ENCODE measurements at places on chromosomes 2 and 18.

DNA sequence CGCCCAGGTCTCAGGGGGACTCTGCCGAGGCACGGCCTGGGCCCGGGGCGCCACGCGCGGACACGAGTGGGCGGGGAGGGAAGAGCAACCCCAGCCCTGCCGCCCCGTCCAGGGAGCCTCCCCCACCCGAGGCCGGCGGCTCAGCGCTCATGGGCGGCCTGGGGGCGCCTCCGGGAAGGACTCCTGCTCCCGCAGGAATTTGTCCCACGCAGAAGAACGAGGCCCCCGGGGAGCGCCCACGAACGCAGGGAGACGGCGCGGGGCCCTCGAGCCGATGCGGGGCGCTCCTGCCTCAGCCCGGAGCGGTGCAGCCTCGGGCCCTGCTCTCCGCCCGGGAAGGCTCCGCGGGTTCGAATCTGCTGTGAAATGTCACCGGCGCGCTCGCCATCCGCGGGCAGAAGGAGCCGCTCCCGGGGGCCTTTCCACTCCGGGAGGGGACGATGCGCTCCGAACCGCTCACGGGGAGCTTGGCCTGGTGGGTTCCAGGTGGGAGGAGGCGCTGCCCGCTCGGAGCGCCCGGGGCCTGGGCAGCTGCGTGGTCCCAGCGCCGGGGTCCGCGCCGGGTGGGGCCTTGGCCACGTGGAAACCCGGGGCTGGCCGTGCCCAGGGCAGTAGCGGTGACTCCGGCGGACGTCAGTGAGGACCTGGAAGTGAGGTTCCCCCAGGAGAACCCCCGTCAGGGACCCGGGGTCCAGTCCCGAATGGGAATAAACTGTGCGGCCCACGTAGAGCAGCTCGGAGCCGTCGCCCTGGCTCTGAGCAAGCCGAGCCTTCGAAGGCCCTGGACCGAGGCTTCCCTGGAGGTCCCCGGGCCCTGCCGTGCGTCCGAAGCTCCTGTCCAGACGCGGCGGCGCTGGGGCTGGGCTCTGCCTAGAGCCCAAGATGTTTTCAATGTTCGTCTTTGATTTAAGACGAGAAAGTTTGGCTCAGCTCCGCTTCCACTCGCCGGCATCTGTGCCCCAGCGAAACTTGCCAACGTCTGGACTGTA lies 41.4 kb upstream of the CTDP1 start:
- DNase-seq, result no peak

DNA sequence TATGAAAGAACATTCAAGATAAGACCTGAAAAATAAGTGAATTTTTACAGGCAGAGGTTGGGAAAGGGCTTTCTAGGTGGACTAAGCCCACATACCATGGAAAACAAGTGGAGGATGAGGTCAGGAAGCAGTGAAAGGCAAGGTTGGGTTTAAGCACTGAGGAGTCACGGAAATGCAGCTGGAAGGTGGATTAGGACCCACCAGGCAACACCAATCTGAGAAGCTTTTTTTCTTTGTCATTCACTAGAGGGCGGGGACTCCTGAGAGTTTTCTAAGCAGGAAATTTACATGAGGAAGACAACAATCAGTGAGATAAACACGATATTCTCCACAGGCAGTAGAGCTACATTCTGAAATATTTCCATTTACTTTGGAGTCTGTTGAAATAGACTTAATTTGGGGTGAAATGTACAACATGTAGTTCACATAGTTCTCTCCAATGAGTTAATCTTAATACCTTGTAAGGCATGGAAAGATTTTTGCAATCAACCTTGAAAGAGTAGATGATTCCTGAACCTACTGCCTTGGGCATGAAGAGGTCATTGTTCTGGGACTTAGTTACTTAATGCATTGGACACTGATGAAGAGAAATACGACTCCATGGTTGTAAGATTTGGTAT lies 40.7 kb downstream of the VIT start:
- no peak for DNase-seq

GRCh38 chr2:234952270-234953115 lies 676 bp downstream of the SH3BP4 start:
- no peak for DNase-seq

- DNase-seq, result no peak
Measured at GRCh38 chr18:58095222-58095621, 51.2 kb downstream of the NEDD4L start.

DNA sequence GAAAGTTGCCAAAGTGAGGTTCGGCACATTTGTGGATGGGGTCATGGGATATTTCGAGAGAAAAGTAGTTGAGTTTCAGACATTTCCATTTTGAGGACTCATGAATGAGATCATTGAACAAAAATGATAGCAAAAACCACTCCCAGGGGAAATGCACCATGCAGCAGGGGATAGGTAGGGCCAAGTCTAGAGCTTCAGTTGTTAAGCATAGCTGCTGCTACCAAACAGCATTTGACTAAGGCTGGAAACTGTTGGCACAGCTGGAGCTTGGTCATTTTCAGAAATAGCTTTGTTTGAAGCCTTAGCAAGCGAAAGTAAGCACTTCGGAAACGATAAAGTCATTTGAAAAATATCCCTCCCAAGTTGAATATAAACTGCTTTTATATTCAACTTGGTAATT lies 431.8 kb downstream of the SOCS6 start:
- DNase-seq, result no peak

GRCh38 chr2:157291018-157291417 lies 33.5 kb downstream of the GALNT5 start:
- DNase-seq, result no peak

GRCh38 chr2:46157072-46157965 lies 139.9 kb upstream of the EPAS1 start:
- DNase-seq, result no peak

GRCh38 chr2:238370094-238370822 lies 49.9 kb downstream of the TRAF3IP1 start:
- DNase-seq, result no peak

- no peak for DNase-seq
Measured at GRCh38 chr2:165582863-165583506, 113.5 kb downstream of the CSRNP3 start.

- no peak for DNase-seq
Measured at GRCh38 chr2:99255491-99256318, at the start of gene LYG2. Gene LYG2, minus strand, starts transcription at chr2:99255666. Its CDS starts 1,406 bp downstream, at chr2:99254260.

DNA sequence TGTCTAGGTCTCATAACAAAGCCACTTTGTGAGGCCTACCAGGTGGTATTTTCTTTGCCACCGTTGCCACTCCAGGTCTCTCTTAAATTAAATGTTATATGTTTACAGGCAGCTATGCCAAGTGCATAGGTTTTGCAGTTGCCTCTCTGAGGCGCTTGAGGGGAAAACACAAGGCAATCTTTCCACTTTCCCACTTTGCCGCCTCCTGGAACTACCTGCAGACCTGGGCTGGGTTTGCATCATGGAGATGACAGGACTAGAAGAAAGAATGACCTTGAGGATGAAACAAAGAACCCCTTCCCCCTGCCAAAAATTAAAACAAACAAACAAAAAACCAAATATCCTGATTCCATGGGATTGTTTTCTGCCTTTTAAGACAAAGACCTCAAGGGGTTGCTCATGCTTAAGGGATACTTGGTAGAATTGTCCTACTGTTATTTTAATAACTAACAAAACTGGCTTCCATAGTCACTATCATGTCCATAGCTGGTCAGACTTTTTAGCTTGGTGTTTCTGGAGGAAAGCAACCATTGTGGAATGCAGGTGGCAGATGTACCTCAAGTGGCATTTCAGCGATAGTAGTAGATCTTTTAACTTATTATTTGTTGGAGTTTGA lies 159.9 kb downstream of the PRPF40A start:
- DNase-seq, result no peak

- peak; percentile 37 for DNase-seq
Measured at GRCh38 chr18:5630057-5630899, 86.5 kb upstream of the EPB41L3 start.

- no peak for DNase-seq
Measured at GRCh38 chr18:49734836-49735235, 78.5 kb downstream of the ACAA2 start.

DNA sequence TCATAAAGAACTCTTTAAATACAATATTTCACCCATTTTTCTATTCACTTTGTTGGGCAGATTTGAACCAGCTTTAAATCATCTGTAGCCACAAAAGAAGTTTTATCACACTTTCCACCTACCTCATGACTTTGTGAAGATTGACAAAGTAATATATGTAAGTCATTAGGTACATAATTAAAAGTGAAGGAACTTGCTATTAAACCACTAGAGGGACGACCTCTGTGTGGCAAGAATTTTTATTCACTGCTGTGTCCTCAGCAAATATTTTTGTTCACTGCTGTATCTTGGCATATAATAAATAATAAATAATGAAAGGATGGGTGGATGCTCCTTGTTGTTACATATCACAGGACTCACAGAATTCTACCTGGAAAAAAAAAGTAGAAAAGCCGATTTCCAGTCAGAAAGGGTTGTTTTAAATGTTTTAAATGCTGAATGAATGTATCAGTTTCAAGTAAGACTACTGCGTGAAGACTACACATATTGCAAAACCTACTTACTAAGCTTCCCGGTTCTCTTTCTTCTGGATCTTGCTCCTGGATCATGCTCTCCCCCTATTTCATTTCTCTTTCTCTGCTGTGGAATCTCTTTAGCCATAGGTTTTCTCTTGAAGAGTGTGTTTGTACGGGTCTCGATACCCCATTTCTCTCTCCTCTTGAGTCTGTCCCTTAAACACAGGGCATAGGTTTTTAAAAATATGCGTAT lies 44.8 kb downstream of the KCMF1 start:
- no peak for DNase-seq

DNA sequence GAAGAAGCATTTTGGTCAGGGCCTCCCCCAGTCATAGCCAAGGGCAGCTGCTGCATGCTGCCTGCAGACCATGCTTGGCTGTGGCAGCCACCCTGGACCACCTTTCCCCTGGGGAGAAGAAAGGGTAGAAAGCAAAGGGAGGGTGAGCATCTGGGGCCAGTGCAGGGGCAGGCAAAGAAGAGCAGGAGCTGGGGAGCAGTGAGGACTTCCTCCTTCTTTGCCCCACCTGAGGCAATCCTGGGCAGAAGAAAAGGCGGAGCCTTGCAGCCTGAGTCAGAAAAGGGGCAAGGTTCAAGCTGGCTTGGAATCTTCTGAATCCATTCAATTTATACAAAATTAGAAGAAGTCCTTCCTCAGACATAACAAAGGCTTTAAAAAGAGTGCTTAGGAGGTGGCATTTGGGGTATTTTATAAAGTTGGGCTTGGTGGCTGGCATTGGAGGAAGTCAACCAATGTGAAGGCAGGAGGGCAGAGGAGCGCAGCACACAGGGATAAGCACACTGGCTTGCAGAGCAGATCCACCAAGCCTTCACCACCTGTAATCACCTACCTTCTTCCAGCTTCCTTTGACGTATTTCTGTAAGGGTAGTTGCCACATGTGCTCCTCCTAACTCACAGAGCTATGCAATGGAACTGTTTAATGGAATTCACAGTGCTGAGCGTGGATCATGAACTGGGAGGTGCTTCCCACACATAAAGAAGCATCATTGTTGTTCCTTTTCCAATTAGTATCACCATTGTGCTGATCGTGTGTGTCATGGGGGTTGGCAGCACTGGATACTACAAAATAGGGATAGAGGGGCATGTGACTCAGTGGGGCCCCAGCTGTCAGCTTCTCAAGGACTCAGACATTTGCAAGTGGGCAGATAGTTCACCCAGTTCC lies 154.4 kb upstream of the EPAS1 start:
- DNase-seq, result no peak

GRCh38 chr2:218008060-218009040 lies 5.6 kb upstream of the TNS1 start:
- peak; percentile 31 for DNase-seq

DNA sequence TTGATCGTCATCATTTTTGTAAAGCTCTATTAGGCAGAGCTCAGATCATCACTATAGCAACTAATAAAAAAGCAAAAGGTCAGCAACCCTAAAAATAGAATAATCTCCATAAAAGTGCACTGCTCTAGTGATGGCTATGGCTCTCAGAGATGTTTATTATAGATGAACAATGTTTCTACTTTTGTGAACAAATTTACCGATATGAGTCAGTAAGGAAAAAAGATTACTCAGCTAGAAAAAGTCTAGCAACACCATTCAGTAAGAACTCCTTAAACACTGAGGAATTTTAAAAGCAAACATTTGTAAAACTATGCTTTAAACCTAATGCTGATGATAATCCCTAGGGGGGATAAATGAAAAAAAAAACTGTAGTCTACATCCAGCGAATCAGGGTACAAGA lies 69.6 kb downstream of the ACVR1C start:
- no peak for DNase-seq

GRCh38 chr2:25043241-25043867 lies 1.5 kb downstream of the EFR3B start:
- DNase-seq, result peak; percentile 64

DNA sequence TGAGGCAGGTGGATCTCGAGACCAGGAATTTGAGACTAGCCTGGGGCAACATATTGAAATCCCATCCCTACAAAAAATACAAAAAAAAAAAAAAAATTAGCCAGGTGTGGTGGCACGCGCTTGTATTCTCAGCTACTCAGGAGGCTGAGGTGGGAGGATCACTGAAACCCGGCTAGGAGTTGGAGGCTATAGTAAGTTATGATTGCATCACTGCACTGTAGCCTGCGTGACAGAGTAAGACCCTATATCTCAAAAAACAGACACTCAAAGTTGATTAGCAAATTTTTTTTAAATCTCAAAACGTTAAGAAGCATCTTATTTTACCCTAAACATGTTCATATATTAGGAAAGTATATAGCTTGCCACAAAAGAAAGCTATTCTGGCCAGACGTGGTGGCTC lies 7.6 kb downstream of the RAB1A start:
- no peak for DNase-seq

DNA sequence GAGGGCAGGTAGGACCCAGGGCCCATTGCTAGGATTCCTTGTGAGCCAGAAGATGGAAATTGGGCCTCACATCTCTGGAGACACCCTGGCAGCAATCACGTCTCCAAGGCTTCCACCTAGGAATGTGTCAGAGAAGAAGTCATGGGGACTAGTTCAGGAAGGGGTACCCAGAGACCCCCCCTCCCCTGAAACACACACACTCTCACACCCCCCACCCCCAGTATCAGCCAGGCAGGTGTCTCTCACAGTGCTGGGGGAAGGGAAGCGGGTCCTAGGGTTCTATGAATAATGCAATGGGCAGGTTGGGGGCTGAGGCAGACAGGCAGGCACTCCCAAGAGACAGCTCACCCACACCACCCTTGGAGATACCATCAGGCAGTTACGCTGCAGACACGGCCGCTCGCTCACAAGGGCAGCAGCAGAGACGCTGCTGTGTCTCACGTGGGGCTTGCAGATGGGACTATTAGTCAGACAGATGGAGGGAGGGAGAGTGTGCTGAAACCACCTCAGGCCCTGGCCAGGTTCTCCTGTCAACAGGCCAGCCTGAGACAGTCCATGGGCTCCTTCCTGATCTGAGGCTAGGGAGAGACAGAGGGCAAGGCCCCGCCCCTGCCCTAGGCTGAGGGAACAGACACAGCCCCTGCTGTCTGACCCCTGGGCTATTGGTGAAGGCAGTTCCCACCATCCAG lies 134.6 kb downstream of the CYP26B1 start:
- no peak for DNase-seq

DNA sequence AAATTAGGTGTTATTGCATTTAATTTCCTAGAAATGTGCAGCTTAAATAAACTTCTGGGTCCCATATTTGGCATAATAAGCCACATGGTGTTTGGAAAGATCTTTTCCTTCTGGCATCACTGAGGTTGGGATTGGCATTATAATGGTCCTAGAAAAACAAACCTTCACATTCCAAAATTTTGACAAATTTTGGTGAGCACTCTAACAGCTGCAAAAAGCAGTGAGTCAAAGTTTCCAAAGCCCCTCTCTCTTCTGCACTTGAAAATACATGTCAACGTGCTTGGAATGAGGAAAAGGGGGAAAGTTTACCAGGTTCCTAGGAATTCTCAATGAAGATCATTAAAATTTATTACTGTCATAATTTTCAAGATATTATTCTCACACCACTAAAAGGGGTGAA lies 77.8 kb upstream of the STK17B start:
- DNase-seq, result no peak

All from skeletal muscle cell (primary cell).